ENCODE measurements at places on chromosomes 16 and 17.

GRCh38 chr17:67165201-67165600 is 79.8 kb downstream of the HELZ start:
- peak; percentile 44 for DNase-seq

- no peak for DNase-seq
Observed at GRCh38 chr16:68310437-68310773, 341 bp downstream of the SLC7A6OS start.

DNA sequence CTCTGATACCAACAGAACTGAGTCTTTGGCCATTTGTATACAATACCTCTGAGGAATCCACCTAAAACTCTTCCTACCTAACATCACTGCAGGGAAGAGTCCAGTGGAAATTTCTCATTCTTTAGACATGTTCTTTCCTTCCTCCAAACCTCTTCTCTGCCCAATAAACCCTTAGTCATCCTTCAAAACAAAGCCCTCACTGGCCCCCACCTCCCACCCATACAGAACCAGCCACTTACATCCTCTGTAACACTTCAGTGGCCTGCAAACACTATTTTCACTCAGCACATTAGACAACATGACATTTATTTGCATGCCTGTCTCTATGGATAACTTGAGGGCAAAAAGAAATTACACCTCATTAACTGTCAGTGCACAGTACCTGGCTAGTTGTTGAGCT is 200.3 kb upstream of the NOG start:
- DNase-seq = no peak

DNA sequence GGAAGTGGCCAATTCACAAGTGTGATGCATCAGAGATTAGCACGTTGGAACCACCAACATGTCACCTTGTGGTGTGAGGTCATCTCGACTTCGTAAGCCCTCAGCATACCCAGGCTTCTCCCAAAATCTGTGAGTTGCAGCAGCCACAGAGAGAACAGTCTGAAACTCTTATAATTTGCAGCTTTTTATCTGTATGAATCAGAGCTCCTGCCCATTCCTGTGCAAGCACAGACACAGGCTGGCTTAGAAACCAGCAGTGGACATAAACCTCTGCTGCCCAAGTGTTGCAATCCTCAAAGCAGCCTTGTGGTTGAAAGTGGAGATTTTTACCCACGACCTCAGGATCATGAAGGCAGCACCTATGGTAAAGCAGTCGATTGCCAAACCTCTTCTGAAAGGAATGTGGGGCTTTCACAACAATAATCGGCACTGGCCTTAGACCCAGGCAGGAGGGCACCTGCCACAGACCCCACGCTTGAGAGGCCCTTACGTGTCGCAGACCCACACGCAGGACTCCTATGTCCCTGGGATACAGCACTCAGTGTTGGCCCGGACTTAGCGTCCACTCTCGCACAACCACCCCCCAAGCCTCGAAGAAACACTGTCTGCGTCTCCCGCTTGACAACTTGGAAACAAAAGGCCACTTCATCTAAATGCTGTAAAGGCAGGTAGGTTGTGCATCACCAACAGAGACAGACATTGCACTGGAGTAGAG is 24.5 kb upstream of the OSGIN1 start:
- no peak for DNase-seq

DNA sequence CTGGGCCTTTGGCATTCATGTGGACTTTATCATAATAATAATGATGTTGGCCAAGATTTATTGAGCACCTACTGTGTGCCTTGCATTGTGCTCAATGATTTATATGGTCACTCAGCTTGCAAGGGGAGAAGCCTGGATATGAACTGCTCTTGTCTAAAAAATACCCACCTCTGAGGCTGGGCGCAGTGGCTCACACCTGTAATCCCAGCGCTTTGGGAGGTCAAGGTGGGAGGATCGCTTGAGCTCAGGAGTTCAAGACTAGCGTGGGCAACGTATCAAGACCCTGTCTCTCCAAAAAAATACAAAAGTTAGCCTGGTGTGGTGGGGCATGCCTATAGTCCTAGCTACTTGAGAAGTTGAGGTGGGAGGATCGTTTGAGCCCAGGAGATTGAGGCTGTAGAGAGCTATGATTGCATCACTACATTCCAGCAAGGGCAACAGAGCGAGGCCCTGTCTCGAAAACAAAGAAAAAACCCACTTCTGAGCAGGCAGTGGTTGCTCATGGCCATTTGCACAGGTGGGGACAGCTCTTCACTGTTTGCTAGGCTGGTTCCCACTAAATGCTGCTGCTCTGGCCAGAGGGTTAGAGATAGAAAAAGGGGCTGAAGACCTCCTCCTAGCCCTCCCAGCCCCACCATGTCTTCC is 4.3 kb upstream of the ADGRG1 start:
- no peak for DNase-seq

DNA sequence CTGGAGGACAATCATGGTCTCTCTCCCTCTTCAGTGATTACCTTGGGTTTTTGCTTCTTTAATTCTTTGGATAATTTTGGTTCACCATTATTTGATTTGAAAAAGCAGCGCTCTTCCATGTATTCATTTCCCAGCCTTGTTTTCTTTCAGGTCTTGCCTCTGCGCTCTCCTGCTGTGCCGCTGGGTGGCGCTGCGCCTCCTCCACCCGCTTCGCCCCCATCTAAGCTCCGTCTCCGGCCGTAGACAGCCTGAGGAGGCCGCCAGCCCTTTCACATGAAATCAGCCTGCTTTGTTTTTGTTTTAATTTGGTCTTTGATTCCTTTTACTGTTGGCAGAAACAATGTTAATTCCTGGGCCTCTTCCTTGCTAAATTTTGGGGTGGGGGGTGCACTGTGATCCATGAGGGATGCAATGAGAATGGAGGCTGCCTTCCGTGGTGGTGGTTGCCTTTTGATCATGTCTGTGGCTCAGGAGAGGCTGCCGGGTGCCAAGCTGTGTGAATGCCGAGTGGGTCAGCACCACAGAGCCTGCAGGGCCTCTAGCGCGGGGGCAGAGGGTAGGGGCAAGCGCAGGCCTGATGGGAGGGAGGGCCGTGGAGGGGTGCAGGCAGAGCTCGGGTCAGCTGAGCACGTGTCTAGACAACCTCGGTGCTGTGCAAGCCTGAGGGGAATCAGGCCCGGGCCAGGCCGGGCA is 64.1 kb downstream of the PLD6 start:
- no peak for DNase-seq

- no peak for DNase-seq
Observed at GRCh38 chr16:56855946-56856345, 9.1 kb upstream of the SLC12A3 start.

GRCh38 chr17:80795754-80796153 is 195.9 kb upstream of the CHMP6 start:
- DNase-seq = peak; percentile 68

- no peak for DNase-seq
Observed at GRCh38 chr17:77163511-77164280, 22.9 kb downstream of the SEC14L1 start.

GRCh38 chr16:3004781-3005284 is 7.9 kb upstream of the CLDN9 start:
- no peak for DNase-seq

DNA sequence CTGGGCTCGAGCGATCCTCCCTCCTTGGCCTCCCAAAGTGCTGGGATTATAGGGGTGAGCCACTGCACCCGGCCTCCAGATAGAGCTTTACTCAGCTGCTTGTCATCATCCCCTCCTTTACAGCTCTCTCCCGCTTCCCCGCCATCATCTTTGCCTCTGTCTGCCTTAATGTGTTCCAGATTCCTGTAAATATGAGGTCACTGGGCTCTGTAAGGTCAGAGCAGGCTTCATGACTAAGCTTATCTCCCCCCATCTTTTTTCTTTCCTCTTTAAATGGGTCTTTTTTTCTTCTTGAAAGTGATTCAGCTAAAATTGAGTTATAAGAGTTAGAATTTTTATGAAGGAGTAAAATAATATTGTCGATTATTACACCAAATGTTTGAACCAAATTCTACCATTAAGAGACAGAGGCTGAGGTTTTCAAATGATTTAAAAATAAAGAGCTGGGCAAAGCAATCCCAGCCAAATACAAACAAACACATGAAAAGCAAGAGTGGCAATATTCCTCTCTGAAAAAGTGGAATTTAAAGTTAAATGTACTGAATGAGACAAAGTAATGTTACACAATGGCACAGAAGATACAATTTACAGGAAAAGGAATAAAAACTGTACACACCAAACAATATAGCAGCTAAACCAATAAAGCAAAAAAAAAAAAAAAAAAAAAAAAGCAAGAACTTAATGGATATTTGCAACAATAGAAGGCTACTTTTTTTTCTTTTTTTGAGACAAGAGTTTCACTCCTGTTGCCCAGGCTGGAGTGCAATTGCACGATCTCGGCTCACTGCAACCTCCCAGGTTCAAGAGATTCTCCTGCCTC is 62.1 kb downstream of the CRISPLD2 start:
- peak; percentile 72 for DNase-seq

DNA sequence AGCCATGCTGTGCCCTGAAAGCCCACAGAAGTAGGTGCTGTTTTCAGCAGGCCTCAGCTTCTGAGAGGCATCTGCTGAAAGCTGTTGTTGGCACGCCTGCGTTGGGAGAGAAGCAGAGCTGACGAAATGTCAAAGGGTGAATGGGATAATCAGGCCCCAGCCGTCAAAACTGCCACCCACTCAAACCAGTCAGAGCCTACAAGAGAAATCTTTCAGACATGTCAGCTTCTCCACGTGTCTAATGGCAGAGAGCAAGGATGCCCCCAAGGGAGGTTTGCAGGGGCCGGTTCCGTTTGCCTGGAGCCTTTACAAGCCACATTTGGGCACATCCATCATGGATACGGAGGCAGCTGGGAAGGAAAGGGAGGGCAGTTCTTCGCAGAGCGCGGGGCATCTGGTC is 568.2 kb upstream of the EEF2KMT start:
- no peak for DNase-seq

GRCh38 chr16:15701975-15702970 is 52.2 kb downstream of the NDE1 start:
- DNase-seq = no peak

DNA sequence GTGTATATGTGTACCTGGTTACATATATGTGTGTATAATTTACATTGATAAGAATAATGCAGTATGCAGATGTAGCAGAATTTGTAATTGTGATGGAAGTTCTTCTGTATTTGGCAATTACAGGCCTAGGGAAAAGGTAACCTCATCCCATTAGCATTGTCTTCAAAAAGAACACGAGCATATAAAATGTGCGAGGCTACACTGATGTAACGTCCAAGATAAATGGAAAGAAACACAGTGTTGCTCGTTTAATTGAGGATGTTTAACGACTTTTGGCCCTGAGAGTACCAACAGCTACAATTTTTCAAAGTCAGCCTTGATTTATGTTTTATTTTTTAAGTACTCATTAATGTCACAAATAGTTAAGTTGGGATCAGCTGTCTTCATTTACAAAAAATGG is 703.5 kb upstream of the RBFOX1 start:
- no peak for DNase-seq

DNA sequence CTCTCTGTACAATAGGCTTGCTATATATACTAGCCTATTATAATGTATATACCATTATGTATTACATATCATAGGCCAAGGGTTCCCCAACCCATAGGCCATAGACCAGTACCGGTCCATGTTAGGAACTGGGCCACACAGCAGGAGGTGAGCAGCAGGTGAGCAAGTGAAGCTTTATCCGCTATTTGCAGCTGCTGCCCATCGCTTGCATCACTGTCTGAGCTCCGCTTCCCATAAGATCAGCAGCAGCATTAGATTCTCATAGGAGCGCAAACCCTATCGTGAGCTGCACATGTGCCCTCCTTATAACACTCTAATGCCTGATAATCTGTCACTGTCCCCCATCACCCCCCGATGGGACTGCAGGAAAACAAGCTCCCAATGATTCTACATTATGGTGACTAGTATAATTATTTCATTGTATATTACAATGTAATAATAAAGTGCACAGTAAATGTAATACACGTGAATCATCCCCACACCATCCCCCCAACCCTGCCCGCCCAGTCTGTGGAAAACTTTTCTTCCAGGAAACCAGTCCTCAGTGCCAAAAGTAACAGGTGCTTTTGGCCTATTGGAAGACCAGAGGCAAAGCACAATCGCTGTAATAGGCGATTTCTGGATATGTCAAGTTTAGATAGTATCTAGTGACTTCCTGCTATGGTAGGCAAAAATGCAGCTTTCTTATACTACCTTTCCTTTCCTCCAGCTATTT is 84.1 kb downstream of the MYH11 start:
- no peak for DNase-seq

- no peak for DNase-seq
Observed at GRCh38 chr16:76913046-76913445, 277.9 kb upstream of the MON1B start.

GRCh38 chr17:46730026-46730425 is 88.5 kb downstream of the WNT3 start:
- DNase-seq = no peak

DNA sequence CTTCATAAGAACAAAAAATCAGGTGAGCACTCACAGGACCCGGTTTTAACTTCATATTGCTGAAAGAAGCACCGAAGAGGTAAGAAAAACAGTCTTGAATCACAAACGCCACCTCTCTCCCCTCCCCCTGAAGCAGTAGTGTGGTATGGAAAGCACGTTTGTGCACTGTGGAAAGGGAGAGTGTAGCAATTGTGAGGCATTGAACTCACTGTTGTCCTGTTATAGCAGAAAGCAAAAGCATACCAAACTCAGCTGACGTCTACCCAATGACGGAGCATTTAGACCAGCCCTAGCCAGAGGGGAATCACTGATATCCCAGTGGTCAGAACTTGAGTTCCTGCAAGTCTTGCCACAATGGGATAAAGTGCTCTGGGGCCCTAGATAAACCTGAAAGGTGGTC is 98.8 kb downstream of the DYNLRB2 start:
- no peak for DNase-seq

DNA sequence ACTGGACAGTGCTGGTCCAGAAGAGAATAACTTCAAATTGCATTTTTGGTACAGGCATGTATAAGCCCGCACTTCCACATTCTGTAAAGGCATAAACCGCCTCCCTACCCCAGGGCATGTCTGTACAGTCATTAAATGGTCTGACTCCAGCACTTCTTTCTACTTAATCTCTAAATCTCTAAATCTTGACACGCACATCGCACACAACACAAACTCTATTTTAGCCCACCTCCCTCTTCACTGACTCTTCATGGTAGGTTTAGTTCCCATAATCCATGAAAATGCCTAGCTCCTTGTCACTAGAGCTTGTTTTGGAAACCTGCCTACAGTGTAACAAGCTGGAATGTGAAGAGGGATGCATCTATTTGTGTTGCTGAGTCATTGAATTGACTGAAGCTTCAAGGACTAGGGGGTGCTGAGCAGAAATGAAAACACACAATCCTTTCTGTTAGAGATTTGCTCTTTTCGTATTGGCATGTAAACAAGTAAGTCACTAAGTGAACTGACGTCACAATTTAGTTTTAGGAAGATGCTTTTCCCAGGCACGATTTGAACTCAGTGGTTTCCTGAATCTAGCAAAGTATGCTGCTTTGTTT is 1.6 kb upstream of the DUSP14 start:
- DNase-seq = no peak
